ENCODE measurements at places on chromosomes 3 and 15.

DNA sequence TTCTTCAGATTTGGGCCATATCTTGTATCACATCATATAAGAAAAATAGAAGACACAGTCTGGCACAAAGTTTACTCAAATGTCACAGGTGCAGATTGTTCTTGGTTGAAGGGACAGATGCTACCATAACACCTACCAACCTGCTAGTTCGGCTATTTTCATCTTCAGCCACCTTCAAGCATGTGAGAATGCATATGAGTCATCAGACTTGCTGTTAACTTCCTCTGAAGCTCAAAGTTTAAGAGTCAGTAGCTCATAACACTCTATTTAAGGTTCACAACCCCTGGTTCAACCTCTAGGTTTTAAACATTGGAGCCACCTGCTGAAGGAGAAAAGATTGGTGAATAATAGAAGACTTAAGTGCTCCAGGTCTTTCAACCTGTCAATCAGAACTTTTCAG lies 522.8 kb downstream of the NLGN1 start:
- no peak for DNase-seq

DNA sequence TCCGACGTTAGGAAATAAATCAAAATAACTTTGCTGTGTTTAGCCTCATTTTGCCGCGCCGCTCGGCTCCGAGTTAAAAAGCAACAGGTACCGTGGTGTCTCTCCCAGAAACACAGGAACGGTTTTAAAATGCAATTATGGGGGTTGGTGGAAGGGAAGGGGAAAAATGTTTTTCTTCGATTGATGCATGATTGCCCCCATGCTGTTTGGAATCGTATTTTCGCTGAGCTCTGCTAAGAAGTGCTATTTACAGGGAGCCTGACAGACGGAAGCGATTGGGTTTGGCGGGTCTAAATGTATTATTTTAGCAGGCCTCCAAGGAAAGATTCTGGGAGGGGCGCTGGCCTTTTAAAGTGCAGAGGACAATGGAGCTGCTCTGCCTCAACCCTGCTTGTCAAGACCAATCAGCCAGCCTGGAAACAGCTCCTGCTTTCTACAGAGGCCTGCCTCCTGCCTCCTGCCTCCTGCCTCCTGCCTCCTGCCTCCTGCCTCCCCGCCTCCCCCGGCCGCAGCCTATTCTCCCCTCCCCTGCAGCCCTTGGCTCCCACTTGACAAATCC lies 156.7 kb upstream of the TLE3 start:
- no peak for DNase-seq

GRCh38 chr3:44682182-44682896 lies 30.1 kb upstream of the ZNF502 start:
- DNase-seq: no peak

- DNase-seq: no peak
Observed at GRCh38 chr15:95142531-95142930, 911.2 kb downstream of the MCTP2 start.

- no peak for DNase-seq
Observed at GRCh38 chr3:112860898-112861297, 14.2 kb upstream of the CD200R1L start.

All from T-helper 9 cell (primary cell).